Stimulated activated CD8-positive, alpha-beta memory T cell treated with anti-CD3 and anti-CD28 coated beads, Interleukin-4, amount 100 ng/mL, for 4 hours (primary cell): ENCODE measurements at places on chromosomes 6 and 20.

DNA sequence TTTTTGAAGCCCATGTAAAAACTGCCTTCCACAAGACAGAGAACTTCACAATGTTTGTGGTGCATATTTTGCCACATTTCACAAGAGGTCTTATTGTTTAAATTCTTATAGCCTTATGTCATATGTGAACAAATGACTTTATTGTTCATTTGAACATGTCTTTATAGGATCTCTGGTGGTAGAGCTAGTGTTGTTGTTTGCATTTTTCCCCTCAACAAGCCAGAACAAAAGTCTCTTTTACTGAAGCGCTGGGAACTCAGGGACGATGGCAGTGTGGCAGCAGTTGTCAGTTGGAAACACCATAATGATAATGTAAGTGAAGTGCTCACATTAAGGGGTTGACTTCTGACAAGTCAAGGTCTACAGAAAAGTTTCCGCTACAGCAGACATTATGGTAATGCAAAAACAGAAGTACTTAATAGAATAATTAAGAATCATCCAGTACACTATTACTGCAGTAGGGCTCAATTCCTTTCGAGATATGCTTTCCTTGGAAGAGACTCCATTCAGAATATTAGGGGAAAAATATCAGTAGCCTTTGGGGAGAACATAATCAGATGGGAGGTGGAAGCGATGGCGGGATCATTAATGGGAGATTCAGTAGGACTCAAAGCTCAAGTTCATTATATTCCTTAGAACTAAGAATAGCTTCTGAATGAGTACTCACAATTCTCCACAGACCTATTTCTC lies 180.0 kb downstream of the GJA10 start:
- no peak for DNase-seq

DNA sequence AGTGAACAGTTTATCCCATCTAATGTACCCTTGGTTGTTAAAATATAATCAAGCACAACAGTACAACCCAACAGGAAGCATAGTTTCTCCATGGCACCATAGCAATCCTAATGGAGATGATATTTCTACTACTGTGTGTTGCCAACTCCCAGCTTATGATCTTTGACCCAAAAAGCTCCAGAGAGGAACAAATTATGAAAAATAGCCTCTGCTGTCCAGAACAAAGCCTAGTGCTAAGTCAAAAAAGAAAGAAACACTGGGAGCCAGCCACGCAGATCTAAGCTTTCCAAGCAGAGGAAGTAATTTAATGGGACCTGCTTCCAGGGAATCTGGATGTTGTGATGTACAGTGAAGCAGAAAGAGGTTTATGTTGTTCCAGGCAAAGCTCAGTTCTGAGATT lies 52.2 kb upstream of the TASP1 start:
- no peak for DNase-seq

DNA sequence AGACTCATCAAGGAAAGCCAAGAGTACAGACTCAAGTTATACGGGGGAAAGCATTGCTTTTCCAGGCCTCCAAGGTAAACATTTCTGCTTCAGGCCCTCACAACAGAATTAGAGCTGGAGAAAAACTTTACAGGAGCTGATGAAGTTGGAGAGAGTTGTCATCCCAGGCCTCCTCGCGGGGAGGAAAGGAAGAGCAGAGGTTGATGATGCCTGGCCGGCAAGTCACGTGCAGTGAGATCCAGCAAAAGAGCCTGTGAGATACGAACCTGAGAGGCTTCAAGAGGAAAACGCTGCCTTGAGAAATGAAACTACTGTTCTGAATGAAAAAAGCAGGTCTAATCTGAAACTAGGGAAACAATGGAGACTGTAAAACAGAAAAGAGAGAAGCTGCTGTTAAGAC lies 122.9 kb downstream of the FAM120B start:
- DNase-seq = no peak

GRCh38 chr20:57323034-57323433 lies 6.6 kb upstream of the SPO11 start:
- DNase-seq = no peak

DNA sequence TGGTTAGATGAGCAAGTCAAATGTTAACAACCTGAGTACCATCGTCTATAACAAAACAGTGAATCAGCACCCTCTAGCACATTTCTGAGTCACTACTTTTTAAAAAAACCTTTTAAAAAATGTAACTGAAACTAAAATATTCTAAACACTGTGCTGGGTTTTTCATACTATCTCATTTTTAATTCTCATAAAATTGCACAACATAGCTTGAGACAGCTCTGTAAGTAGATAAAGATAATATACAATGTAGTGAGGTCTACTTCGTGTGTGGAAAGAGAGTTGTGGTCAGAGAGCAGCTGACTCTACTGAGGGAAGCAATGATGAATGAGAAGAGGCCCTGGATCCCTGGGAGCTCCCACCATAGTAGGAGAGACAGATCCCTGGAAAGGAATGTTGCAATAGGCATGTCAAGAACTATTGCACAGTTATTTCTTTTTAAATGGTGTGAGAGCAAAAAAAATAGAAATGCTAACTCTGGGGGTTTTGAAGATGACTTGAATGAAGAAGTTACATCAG lies 13.6 kb upstream of the CALHM6 start:
- no peak for DNase-seq

DNA sequence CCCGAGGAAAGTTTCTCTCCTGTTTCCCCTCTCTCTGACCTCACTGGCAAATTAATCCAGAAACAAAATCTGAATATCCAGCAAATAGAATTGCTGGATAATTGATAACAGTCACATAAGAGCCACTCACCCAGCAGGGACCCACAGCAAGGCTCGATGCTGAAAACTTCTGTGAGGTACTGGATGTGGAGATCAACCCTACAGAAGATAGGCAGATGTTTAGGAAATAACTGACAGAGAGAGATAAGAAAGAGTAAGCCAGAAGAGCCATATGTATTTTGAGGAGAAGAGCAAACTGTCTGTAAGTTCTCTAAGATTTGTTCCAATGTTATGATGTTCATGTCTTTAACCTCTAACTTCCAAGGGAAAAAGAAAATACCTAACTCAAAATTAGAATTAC lies 59.7 kb downstream of the PKHD1 start:
- DNase-seq = no peak

GRCh38 chr6:152195896-152196295 lies 388.4 kb downstream of the ESR1 start:
- DNase-seq = no peak

- DNase-seq = no peak
These were observed 34.9 kb downstream of the ANGPT4 start for GRCh38 chr20:881051-881782.

DNA sequence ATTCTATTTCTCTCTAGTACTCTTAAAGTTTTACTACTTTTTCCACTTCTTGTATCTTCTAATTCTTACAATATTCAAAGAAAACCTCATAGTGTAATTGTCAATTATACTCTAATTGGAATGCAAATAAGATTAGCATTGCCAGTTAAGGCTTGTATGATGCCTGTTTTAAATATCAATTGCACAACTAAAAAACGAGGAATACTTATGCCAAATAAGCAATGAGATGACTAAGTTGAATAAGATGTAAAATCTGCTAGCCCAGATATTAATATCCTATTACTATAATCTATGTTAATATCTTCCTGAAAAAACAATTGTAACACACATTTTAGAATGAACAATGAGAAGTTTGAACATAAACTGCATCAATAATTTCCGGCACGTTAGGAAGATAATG lies 13.3 kb upstream of the AKAP7 start:
- DNase-seq = no peak

DNA sequence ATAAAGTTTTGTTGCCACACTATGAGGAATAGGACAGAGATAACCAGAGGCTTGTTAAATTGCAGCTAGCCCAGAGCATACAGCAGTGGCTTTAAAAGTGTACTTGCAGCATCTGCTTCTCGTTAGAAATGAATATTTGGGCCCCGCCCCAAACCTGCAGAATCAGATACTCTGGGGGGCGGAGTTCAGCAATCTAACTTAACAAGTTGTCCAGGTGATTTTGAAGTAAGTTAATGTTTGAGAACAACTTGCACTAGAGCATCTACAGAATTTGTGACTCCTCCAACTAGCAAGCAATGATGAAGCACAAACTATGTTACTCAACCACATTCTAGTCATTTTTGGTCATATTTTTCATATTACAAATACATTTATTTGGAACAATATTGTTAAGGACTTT lies 10.6 kb upstream of the SUPT3H start:
- DNase-seq = no peak

DNA sequence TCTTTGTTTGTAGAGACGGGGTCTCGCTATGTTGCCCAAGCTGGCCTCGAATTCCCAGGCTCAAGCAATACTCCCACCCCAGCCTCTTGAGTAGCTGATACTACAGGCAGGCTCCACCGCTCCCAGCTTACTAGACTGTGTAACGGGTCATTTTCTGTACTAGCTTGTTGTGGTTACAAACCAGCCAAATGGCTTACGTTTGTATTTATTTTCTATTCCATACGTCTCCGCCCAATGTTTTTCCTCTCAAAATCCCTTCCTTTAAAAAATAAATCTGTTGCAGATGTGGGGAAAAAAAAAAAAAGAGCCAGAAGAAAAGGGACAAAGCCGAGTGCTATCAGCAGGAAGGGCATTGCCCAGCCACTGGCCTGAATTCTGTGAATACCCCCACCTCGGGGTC lies 41.6 kb downstream of the PRND start:
- DNase-seq = no peak

DNA sequence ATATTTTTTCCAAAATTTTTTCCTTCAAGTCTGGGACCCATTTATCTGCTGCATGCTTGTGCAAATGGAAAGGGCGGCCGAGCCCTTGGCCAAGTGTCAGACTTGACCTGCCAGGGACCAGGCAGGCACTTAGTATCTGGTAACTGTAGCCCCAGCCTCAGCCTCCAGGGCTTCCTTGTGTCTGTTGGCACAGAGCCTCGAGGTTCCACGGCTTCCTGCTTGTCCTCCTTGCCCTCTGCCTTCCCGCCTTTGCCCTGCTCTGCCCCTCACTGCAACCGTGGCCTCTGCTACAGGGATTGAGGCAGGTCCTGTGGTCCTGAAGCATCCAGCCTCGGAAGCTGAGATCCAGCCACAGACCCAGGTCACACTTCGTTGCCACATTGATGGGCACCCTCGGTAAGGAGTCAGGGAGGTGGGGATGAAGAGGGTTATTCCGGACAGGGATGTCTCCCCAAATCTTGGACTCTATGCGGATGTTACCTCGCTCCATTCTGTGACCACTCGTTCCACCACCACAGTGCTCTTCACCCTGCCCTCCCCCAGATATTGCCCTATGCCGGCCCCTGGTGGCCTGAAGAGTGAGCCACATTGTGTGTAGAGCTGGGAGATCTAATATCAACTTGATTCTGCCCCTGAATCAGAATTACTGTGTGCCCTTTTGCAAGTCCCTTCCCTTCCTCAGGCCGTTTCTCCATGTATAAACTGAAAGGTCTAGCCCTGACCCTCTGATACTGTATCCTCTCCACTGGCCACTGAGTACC lies 41.5 kb upstream of the SRF start:
- no peak for DNase-seq

GRCh38 chr20:40422656-40423055 lies 266.4 kb downstream of the MAFB start:
- DNase-seq = no peak

GRCh38 chr6:71287038-71287437 lies 1.6 kb upstream of the OGFRL1 start:
- DNase-seq = no peak

DNA sequence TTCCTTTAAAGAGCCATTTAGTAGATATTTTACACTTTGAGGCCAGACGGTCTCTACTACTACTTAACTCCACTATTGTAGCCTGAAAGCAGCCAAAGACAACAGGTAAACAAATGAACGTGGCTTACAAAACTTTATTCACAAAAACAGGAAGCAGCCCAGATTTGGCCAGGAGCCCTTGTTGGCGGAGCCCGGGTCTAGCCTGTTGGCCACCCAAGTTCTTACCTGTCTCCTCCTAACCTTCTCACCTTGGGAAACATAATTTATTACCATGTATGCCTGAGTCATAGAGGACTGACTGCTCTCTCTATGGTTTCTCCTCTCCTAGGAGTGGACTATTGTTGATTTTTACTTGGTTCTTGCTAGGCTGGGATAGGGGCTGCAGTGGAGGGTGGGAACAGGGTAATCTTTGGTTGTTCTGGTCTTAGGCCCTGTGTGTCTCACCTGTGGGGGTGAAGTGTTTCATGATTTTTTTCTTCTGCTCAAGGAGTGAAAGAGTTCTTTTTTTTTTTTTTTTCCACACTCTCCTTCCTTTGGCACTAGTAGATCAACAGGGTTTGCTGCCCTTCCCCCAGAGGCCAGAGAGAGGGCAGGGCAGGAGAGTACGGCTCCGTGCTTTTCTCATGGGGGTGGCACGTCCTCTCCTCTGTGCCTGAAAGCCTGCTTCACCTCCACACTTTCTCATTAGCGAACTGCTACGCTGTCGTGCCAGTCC lies 90.0 kb downstream of the RPP40 start:
- no peak for DNase-seq

- no peak for DNase-seq
These were observed 163.0 kb downstream of the EYA4 start for GRCh38 chr6:133404151-133404550.

- DNase-seq = no peak
These were observed 57.1 kb downstream of the HUS1B start for GRCh38 chr6:599576-600448.

DNA sequence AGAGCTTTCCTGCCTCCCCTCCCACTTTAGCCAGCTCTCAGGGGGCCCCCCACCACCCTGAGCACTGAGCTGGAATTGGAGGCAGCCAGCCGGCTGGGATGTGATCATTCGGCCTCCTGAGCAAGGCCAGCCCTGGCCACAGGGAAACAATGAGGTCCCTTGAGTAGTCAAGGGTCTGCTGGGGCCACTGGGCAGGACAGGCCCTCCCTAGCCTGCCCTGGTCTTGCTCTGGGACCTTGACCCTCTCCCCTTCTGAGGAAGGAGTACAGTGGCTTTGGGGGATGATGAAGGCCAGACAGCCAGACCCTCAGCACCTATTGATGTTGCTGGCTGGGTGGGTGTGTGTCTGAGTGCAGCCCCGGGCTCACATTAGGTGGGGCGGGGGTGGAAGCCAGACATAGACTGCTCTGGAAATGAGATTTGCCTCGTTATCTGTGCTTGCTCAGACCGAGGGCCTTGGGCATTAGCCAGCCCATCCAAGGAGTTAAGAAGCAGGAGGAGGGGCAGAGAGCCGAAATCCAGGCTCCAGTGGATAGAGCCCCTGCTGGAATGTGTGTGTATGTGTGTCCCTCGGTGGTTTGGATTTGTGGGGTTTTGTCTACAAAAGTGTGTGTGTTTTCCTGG lies 21.3 kb downstream of the CD40 start:
- DNase-seq = no peak

- no peak for DNase-seq
These were observed 251.9 kb upstream of the PRDM1 start for GRCh38 chr6:105833959-105834947.
